Left renal cortex interstitium (tissue), 4 donors: ENCODE measurements at places on chromosomes 4 and X. TPM values are rescaled to one million over a fixed set of nuclear protein-coding genes. Genes with fewer than 3 reads are reported as not detected.

- no peak for DNase-seq
Measured at GRCh38 chr4:111652236-111652635, 493.0 kb upstream of the FAM241A start.

PKD2 gene
- polyA plus RNA-seq: 87.2 TPM

GRCh38 chr4:85672116-85672515, 197.2 kb downstream of the ARHGAP24 start:
- DNase-seq: no peak

UGT2B11 gene
- polyA plus RNA-seq: 2.2 TPM

DNA sequence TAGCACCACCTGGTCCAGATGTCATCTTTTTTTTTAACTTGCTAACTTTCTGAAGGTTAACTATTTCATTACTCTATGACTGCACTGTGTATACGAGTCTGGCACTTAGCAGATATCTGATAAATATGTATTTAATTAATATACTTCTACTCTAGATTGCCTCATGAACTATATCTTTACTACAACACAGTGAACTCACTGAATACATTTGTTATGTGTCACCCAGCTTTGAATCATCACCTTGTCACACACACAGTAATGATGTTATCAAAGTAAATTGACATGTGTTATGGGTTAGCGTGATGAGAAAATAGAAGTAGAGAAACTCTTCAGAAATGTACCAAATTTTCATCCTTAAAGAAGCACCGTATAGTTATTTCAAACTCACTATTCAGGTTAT, 419.3 kb upstream of the ADGRL3 start:
- DNase-seq: no peak

USO1 gene
- 71.3 TPM for polyA plus RNA-seq
